Activated naive CD4-positive, alpha-beta T cell treated with anti-CD3 and anti-CD28 coated beads for 36 hours (primary cell): ENCODE measurements at places on chromosomes 7 and 10. TPM values are rescaled to one million over a fixed set of nuclear protein-coding genes. Genes with fewer than 3 reads are reported as not detected.

Gene GLI3
- total RNA-seq = 0.32 TPM

DNA sequence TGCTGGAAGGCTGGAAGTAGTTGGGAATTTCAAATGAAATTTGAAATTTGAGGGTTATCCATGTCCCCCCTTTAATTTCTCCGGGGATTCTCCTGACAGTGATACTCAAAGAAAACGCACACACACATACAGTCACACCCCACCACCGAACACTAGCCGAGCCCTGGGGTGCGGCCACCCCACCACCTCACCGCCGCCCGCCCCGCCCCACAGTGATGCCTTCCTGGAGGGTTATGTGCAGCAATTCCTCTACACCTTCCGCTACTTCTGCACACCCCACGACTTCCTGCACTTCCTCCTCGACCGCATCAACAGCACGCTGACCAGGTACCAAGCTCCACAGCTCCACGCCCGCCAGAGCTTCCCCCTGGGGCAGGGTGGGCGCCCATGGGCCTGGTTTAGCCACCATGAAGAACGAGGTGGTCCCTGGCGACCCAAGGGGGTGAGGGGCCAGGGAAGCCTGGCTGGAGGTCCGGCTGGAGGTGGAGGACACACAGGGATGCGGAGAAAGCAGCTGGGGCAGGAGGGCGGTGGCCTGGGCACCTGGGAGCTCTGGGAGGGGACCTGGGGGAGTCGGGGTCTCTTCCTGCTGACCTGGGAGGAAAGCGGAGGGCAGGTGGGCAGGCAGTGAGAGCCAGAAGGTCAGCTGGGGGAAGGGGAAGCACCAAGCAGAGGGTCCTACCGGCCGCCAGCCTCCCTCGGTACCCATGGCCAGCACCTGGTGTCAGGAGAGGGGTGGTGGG lies 19.4 kb upstream of the UTF1 start:
- DNase-seq = no peak

DNA sequence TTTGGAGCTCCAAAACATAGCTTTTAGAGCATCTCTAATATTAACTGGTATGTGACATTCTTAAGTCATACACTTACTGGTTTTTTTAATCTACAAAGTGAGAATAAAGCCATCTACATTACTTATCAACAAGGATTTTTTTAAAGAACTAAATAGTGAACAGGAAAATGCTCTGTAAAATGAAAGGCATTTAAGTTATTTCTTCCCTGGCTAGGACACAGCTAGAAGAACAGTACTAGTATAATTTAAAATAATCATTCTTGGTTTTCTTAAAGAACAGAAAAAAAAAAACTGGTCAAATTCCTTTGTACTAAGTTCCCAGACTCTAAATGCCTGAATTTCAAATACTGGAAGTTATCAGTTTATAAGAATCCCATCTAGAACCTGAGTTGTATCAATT lies 139.5 kb downstream of the SRPK2 start:
- no peak for DNase-seq

DNA sequence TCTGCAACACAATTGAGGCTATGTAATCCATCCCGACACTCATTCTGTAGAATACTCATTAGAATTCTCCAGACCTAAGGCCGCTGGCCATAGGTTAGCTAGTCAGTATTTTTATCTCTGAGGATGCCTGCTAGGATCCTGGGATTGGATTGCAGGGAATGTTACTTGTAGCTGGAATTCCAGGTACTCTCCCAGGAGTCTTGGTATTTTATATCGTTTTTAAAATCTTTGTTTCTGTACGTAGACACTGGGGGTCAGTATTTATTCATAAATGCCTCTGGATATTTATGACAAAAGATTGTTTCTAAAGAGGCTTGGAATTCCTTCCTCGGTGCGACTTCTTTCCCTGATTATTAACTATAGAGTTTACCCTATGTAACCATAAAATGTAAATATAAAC lies 40.1 kb downstream of the BPGM start:
- no peak for DNase-seq

GRCh38 chr10:130914367-130914766 lies 397.2 kb downstream of the TCERG1L start:
- no peak for DNase-seq
